CD4-positive, alpha-beta T cell treated with Interleukin-6 at 100 ng/mL for 8 hours (primary cell): ENCODE measurements at places on chromosomes 6 and 20.

GRCh38 chr20:1555952-1556351 lies 1.6 kb downstream of the SIRPD start:
- DNase-seq = peak; percentile 15

- no peak for DNase-seq
Observed at GRCh38 chr6:104095661-104096416, 763.9 kb downstream of the HACE1 start.

DNA sequence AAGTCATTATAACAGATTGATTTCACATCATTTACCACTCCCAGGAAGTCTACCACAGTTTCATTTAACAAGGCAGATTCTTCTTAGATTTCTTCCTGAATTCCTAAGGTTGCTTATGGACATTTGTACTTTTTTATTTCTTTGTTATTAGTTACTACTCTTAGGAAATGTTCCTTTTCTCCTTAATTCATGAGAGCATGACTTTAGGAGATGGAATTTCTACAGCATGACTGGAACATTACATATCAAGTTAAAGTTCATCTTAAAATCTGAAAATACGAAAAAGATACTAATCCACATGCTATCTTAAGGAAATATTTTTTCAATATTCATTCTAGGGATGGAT lies 22.3 kb downstream of the CNKSR3 start:
- DNase-seq = no peak

DNA sequence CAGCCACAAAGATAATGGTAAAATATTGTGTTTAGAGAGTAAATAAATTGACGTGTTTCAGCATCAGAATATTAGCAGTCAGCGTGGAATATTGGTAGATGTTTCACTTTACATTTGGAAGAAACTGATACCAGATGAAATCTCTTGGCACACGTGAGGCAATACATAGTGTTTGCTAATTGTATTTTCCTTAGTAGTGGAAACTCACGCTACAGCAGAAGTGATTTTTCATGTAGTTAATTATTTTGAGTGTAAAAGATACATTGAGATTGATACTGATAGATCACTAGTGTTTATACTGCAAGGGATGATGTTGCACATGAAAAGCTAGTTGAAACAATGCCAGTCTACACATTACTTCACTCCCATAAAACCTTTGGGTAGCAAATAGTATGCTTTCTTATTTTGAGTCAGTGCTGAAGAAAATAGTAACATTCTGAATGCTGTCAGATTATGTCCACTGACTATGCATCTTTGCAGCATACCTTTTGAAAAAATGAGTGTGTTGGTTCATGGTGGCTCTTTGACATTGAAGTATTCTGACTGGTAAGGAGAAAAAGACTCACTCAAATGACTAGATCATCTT lies 59.3 kb downstream of the CD2AP start:
- DNase-seq = no peak

GRCh38 chr6:113894712-113895674 lies 37.8 kb downstream of the MARCKS start:
- no peak for DNase-seq

GRCh38 chr20:51526106-51526470 lies 16.4 kb downstream of the NFATC2 start:
- no peak for DNase-seq

DNA sequence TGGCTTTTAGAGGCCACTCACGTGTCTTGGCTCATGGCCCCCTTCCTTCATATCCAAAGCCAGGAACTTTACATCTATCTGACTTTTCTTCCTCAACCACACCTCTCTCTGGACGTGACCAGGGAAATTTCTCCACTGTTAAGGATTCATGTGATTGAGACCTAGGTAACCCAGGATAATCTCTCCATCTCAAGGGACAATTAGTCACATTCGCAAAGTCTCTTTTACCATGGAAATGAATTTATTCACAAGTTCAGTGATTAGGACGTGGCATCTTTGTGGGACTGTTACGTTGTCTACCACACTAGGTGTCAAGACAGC lies 227.5 kb upstream of the RAB32 start:
- DNase-seq = no peak

- DNase-seq = no peak
Observed at GRCh38 chr6:167233490-167233889, 57.6 kb upstream of the UNC93A start.

DNA sequence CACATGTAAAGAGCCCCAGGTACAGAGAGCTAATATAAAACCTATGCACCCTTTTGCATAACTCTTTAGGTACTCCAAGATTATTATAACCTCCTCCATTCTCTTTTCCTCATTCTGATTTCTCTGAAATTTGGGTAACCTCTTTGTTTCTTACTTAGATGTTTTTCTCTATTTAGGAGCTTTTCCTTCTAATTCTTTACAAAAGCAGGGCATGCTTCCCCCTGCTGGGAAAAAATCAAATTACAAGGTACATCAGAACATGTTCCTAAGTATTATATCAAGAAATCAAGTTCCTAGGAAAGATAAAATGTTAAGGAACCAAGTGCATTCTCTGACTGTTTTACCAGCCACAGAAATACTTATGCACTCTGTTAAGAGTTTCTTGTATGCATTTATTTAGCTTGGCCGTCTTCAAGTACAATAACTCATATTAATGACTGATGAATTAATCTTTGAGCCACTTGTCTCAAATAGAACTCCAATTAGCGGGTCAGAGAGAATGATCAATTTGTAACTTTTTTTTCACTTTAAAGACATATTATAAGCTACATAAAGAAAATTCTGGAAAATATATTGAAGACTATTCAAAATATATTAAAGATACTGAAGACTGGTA lies 2.1 kb downstream of the KHDRBS2 start:
- DNase-seq = no peak

- DNase-seq = peak; percentile 16
Observed at GRCh38 chr6:154370545-154370944, 13.9 kb upstream of the IPCEF1 start.

- no peak for DNase-seq
Observed at GRCh38 chr6:129279343-129280292, 396.7 kb downstream of the LAMA2 start.
